Activated CD4-positive, alpha-beta T cell treated with anti-CD3 and anti-CD28 coated beads, Interleukin-2, amount 50 U/mL, for 1 hour (primary cell): ENCODE measurements at places on chromosomes 4 and X.
A peak's percentile ranks its signal among the peaks of the same experiment; 100 is the strongest.

DNA sequence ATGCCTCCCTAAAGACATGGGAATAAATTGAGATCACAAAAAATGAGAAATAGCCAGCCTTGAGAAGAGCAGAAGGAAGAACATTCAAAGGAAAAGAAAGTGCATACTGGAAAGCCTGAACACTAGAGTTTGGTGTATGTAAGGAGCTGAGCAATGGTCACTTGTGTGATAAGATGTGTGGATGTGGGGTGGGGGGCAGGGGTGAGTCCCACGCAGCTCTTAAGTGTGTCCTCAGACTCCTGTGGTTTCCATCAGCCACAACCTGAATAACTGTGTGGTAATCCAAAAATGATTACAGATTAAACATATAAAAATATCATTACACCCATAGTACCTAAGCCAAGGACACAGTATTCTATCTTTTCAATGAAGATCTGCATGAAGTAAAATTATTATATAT lies 59.9 kb downstream of the ELOVL6 start:
- DNase-seq: no peak

GRCh38 chrX:30573125-30573524 lies 4.4 kb downstream of the TASL start:
- no peak for DNase-seq

- no peak for DNase-seq
These were observed 45.0 kb downstream of the SLC9A7 start for GRCh38 chrX:46713672-46714490.

- DNase-seq: no peak
These were observed 7.7 kb downstream of the GPR173 start for GRCh38 chrX:53056292-53056691.

- DNase-seq: no peak
These were observed 38.0 kb downstream of the GPM6B start for GRCh38 chrX:13778916-13779315.

DNA sequence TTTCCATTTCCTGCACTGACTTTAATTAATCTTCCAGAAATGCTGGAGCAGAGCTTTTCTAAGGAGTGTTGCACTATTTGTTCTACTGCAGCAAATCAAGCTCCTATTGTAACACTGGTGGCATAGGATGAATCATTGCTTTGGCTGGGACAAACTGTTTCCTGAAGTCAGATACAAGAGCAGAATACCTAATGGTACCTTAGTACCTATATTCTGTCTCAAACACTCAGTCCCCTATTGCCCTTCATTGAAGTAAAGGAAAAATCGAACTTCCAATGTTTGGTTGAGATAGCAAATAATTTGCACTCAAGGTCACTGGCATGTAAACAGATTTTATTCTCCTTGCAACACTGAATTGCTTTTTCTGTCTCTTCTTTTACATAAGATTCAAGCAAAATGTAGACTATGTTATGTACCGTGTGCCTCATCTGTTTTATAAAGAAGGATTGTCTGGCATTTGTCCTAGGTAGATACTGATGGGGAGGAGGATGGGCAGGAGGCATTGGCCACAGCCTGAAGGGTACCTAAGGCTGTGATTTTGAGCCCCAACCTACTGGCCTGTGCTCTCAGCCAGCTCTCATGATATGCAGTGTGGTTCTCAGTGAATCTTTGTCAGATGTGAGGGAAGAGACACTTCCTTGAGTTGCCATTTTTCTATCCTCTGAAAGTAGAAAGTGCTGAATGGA lies 141.6 kb downstream of the AASDH start:
- DNase-seq: no peak

DNA sequence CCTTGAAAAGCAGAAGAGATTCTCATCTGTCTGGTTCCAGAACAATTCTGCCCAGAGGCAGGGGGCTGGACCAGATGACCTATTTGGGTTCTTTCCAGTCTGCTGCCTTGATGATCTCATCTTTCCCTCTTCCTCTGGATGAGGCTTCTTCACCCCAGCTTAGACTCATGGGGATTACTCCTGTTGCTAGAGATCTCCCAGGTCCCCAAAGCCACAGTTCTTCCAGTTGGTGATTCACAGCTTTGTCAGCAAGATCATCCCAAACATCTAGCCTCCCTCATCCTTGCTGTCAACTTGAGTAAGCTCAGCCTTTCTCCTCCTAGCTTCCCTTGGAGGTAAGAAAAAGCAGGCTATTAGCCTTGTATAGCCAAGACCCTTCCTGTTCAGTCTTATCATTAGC lies 64.2 kb upstream of the PJA1 start:
- no peak for DNase-seq

DNA sequence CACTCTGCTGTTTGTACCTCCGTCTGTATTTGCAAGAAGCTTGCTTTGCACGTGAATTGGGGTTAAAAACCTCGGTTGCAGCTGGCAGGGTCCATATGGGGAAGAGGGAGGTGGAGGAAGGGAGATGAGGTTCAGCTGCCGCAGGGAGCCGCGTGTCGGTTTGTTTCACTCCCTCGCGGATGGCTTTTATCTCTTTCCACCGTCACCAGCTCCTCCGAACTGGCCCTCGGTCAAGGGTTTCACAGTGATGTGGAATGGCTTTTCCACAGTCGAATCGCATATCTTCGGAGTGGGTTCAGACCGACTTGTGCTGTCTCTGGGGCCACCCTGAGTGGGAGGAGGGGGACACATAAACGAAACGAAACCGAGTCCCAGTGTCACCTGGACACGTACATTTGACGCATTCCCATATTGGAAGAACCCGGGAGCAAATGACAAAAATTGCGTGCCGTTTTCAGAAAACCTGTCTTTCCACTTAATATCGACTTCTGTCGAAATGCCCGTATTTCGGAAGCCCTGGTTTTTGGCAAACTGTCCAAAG lies 929 bp downstream of the ZBTB33 start:
- DNase-seq: peak; percentile 7

DNA sequence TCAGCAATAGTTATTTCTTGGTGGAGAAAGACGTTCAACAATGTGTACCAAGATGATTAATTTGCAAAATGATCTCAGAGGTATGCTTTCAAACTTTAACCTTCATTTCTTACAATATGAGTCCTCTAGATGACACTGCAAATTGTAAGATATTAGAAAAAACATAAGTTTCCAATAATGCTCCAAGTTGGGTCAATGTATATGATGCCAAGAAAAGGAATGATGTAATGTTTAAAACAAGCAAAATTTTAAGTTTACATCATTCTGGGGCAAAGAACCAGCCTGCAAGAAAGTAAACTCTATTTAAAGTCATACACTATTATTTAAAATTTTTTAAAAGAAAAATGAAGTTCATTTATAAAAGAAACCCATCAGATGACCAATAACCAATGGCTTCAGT lies 56.1 kb downstream of the PRSS12 start:
- no peak for DNase-seq

DNA sequence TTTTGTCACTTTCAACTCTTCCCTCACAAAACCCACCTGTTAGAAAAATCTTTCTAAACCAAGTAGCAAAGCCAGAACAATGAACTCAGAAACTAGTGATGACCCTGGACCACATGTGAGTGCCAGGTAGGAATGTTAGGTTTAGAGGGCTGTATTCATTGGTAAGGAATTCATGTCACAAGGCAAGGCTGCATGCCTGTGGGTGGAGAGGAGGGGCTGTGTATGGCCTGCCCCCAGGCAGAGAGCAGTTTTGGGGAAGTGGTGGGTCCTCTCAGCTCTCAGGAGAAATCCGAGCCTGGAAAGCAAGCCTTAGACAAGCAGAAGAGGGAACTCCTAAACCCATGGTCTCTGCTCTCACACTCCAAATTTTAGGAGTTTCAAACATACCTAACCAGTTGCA lies 2.4 kb downstream of the RNF175 start:
- DNase-seq: no peak

GRCh38 chr4:152225680-152226079 lies 310.2 kb downstream of the FBXW7 start:
- DNase-seq: no peak

DNA sequence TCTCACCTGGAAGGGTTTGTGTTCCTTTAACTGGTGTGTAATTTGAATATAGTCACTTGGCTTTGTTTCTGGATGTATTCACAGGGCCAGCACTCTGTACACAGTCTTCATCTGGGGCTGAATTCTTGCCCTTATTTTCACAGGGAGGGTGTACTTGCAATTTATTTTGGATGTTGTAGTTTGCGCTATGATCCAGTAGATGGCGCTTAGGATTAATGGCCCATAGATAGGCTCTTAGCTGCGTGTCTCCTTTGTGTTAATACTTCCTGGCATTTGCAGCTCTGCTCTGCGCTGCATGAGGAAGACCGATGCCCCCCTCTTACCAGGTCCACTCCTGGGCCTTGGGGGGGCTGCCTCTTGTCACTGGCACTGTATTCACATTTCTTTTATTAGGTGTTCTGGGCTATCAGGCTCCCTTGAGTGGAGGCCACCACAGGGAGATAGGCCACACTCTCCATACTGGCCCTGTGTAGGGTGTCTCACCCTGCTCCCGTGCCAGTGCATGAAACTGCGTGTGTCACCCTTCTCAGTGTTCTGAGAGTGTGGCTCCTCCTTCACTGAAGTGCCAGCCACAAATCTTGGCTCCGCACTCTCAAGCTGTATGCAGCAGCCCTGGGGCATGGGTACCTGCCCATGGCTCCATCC lies 562.2 kb downstream of the ZIC3 start:
- DNase-seq: no peak

GRCh38 chrX:153867139-153867538 lies 18.8 kb downstream of the L1CAM start:
- no peak for DNase-seq

- no peak for DNase-seq
These were observed 17.1 kb upstream of the GALNT7 start for GRCh38 chr4:173151496-173151895.

- DNase-seq: no peak
These were observed 18.1 kb upstream of the CXCL2 start for GRCh38 chr4:74117024-74117534.

DNA sequence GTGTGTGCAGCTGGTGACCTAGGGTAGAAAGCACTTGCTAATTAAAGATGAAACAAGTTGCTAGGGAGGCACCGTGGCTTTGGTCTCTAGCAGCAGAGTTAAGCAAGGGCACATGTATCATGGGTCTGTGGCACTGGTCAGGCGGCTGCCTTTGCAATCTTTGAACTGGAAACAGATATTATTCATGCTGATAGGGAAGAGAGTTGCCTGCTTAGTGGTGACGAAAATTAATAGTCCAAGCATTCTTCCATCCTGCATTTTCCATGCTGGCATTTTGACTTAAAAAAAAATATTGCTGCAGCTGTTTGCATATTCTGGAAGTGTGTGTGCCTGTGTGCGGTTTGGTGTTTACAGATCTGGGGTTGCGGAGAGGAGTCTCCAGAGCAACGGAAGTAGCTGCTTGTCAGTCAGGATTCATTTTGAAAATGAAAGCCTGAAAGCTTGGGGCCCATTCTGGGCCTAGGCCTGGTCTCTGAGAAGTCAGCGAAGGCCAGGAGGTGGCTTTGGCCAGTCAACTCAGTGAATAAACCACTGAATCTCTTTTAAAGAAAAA lies 2.3 kb upstream of the SOWAHD start:
- peak; percentile 13 for DNase-seq

DNA sequence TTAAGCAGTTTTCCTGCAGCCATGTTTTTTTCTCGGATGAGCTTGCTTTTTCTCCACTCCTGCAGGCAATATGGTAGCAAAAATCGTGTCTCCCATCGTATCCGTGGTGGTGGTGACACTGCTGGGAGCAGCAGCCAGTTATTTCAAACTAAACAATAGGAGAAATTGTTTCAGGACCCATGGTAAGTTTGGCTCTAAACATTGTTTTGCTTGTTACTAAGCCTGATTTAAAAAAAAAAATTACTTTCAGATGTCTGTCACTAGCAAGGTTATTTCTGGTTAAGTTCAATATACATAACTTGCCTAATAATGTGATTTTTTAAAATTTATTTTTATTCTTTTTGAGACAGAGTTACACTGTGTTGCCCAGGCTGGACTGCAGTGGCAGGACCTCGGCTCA lies 17.5 kb upstream of the GYG2 start:
- DNase-seq: no peak

DNA sequence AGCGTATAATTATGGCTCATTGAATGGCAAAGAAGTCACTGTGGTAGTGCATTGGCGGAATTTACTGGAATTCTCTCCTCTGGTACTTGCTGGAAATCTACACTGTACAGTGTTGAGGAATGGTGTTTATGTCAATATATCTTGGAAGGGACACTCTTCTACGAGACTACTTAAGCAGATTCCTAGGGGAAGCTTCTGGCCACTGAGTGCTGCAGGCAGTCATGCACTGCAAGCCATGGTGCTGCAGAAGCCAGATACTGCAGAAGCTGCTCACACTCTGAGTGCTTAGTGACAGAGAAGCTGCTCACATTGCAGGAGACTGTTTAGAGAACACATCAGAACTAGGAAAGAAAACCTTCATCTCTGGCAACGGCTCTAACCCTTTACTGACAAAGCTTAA lies 725.0 kb downstream of the CCSER1 start:
- DNase-seq: no peak

DNA sequence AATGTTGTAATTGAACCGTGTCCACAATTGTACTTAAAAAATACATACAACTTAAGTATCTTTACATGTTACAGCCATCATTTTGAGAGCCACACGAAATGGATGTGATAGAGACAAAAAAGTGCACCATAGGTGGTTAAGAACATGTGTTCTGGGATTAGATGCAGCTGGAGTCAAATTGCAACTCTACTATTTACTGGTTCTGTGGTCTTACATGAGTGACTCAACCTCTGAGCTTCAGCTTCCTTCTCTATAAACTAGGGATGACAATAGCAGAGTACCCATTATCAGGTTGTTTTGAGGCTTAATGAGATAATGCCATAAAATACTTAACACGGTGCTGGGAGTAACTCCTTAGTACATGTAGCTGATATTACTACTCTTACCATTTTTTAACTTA lies 130.4 kb downstream of the IDS start:
- DNase-seq: no peak
